ENCODE measurements at places on chromosomes 5 and 9. TPM values are rescaled to one million over a fixed set of nuclear protein-coding genes. Genes with fewer than 3 reads are reported as not detected.

DNA sequence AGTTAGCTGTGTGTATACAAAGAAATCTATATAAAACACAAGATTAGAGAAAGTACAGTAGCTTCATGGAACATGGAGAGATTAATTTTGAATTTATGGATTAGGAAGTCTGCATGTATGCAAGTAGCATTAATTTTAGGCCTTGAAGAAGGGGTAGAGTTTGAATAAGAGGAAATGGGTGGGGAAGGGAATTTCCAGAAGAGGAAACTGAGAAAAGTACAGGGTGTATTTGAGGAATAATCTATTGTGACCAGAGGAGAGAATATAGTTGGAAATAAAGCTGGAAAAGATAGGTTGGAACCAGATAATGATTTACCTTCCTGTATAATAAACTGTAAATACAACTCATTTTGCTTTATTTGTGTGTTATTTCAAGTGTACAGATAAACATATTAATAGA, 53.6 kb downstream of the CWC27 start:
- DNase-seq = no peak

- DNase-seq = no peak
Observed at GRCh38 chr9:136923881-136924280, 20.7 kb downstream of the FBXW5 start.

- DNase-seq = no peak
Observed at GRCh38 chr9:108606401-108606800, 249.4 kb downstream of the ACTL7B start.

Gene PDE8B
- 0.52 TPM for total RNA-seq

GRCh38 chr9:126109575-126109974, 217.1 kb upstream of the MVB12B start:
- DNase-seq = no peak

DNA sequence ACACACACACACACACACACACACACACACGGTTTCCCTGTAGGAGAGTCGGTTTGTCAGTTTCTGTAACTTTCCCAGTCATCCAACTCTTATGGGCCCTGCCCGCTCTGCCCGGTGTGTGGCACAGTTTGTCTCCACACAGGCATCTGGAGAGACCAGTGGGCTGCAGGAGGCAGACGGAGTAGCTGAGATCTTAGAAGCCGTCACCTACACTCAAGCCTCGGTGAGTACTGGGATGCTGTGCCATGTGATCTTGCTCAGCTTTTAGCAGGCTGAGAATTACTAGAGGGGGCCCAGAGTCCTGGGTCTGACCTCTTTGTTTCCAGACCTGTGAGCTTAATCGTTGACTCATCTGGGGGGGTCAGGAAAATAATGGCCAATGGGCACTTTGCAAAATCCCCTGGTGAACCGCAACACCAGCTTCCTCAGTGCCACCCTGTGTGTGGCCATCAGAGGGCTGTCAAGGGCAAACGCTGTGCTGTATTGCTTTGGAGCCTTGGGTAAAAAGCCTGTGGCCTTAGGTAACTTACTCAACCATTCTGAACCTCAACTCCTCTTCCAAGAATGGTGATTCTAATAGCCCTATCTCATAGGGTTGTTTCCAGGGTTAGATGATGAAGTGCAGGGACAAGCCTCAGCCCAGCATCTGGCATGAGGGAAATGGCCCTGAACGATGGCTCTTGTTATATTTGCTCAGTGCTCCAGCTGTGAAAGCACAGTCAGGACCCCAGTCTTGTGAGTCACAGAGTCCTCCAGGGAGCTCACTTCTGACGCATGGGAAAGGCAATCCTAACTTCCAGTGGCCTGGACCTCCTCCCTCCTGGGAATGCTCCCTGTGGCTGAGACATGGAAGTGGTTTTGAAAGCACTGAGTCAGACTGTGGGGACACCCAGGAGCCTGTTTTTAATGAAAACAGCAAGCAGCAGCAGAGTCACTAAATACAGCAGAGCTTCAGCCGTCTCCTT, 45.6 kb downstream of the COL15A1 start:
- no peak for DNase-seq

DNA sequence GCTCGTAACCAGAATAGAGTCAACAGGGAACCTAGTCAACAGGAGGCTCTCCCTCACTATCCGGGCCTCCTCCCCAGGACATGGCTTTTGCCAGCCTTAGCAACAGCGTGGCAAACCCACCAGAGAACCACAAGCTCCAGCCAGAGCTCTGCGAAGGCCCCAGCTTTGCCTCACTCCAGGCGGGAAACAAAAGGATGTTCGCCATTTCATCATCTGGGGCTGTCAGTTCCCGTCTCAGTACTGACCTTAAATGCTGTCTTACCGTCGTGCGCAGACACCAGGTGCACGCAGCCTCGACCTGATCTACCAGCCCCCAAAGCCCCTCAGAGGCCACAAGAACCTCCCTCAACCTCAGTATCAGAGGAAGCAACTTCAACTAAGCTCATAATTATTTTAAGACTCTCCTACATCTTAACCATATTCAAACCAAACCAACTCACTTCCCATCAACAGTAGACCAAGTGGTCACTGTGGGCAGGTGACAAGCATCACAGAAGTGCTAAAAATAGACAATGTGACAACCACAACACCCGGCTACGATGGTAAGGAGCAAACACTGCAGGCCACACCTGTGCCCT, 71.4 kb downstream of the SEMA4D start:
- DNase-seq = no peak

DNA sequence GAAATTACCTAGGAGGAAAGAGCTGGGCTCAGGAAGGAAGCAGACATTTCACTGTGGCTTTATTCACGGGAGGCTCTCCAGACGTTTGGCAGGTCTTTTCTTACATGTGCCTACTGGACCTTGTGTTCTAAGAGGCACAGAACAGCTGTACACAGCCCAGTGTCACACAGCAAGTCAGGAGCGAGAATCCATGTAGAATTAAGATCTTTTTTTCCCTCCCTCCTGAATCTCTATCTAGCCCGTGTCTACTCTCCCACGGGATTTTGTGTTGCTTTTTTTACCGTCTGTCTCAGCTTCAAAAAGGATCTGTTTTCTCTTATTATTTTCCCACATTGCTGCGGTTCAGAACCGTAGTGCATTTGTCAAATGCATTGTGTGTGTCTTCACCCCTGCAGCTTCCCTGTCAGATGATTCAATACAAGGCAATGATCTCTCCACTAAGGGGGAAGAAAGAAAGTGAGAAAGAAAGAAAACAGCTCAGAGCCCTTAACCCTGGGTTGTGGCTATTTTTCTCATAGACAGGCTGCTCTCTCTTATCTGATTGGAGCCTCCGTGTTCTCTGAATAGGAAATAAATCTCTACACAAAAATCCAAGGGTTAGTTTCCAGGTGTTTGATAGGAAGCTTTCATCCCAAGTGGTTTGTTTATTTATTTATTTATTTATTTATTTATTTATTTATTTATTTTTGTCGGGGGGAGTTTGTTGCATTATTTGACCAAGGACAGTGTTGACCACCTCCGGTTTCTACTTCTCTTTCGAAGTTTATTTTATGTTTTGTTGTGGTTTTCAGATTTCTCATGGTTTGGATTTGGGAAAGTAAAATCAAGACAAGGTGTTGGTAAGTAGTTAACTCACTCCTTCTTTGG, 191.0 kb downstream of the NTRK2 start:
- no peak for DNase-seq

DNA sequence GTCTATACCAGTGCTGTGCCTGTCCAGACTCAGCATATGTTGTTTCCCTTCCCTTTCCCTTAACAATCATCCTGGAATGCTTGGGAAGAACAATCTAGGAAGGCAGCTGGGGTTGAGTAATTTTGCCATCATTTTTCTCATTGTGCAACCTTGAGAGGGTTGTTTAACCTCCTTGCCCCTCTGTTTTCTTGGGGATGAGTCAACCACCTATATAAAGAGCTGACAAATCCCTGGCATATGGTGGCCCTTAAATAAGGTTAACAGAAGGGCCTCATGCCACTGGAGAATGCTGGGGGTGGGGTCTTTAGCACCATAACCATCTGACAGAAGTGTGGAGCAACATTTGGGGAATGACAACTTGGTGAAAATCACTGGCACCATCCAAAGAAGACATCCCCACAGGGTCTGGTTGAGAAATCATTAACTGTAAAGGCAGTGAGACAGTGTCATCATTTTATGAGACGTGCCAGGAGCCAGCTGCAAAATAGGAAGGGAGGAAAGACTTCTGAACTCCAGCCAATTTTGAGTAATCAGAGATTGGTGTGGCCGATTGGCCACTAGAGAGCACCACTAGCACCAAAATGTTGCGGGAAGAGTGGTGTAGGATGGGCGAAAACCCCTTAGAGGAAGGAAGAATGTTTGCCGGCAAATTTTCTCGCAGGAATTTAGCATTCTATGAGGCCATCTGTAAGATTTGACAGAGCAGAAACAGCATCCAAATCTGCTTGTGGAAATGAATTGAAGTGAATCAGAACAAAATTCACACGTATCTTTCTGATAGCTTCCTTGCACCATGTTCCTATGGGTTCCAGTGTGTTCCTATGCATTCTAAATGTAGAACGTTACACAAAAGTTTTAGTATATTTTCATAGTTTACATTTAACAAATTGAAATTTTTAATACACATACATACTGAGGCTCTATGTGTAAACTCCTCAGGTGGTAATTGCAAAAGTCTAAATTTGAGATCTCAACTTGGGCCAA, 113.8 kb downstream of the MSX2 start:
- DNase-seq = no peak

DNA sequence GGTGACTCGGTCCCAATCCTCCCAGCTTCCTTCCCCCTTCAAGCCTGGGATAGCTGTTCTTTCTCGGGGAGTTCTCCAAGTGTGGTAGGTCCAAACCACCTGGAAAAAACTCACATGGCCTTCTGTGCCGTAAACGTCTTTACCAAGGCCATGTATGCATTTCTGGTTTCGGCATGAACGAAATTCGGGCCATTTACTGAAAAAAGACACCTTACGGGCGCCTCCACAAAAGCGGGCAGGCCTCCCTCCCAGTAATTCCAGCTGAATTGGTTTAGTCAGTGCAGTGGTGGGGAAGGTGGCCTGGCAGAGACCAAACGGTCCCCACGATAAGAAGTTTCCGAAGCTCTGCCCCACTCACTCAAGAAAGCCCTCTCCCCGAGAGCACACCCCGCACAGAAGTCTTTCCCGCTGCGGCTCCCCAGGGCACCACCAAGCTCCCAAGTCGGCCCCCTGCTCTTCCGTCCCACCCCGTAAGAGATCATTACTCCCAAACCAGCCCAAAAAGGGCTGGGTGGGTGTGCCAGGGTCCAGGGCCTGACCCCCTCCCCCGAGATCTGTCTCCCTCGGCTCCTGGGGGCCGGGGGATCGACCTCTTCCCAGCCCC, 86.3 kb upstream of the MELK start:
- DNase-seq = no peak

Gene FIBCD1
- total RNA-seq = 2.6 TPM

GRCh38 chr5:31640573-31640972, 1.6 kb downstream of the PDZD2 start:
- DNase-seq = no peak

- no peak for DNase-seq
Observed at GRCh38 chr9:37100741-37101140, 19.6 kb upstream of the ZCCHC7 start.

Gene IL33
- 25.1 TPM for total RNA-seq

Gene SH3GL2
- total RNA-seq = 0.63 TPM

Gene SCGB3A1
- total RNA-seq = not detected

Gene LCN9
- not detected for total RNA-seq

DNA sequence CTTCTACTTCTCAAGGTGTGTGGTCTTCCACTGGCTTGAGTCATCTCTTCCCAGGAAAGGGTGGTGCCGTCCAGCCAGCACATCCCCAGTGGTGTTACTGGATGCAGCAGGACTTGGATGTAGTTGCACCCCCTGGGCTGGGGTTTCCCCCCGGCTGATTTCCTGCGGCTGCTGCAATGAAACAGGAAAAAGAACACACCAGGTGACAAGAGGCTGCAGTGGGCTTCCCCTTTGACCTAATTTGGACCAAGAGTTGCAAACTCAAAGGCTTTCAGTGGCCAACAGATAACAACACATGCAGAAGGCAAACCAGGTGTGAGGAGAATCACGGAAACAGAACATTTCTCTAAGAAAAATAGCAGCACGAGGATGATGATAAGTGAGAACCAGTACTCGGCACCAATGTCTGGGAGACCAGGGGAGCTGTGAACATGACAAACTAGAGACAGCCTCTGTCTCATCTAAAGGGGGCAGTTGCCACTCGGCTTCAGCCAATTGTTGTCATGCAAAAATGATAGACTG, 83.7 kb downstream of the PDE6A start:
- DNase-seq = no peak

Gene CCL28
- 91.1 TPM for total RNA-seq
